ENCODE measurements at places on chromosomes 7 and 10. TPM values are rescaled to one million over a fixed set of nuclear protein-coding genes. Genes with fewer than 3 reads are reported as not detected.

SEMA3E gene
- 15.2 TPM for total RNA-seq

CYP26C1 gene
- total RNA-seq = 0.35 TPM

DNA sequence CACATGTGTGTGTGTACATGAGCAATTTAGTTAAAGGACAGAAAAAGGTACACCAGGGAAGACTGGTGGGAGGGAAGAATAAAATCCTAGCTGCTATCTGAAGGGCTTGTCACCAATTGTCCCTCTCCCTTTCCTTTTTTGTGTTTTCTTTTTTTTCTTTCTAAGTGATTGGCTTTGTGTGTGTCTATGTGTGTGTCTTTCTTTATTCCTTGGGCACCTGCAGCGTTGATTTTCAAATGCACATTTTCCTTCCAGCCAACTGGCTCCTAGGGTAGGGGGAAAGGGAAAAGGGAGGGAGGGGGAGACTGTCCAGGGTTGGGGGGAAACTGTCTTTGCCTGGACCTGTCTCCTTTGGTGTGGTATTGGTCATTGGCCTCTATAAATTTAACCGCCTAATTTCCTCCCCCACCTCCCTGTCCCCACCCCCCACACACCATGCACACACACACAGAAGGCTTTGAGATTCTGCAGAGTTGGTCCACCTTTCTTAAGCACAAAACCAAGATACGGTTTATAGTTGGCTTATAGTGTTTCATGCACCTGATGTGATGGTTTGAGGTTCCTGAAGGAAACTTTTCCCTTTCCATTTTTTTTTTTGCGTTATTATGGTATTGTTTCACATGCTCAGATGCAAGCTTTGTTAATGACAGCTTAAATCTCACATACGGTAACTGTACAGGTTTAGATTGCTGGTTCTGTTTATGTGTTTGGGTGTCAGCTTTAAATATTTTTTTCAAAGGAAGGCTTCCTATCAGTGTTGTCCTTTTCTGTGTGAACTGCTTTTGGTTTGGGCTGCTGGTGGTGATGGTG lies 2.6 kb downstream of the AUTS2 start:
- DNase-seq = no peak

NUTM2A gene
- total RNA-seq = 0.81 TPM

TFPI2 gene
- total RNA-seq = 19.8 TPM

DNA sequence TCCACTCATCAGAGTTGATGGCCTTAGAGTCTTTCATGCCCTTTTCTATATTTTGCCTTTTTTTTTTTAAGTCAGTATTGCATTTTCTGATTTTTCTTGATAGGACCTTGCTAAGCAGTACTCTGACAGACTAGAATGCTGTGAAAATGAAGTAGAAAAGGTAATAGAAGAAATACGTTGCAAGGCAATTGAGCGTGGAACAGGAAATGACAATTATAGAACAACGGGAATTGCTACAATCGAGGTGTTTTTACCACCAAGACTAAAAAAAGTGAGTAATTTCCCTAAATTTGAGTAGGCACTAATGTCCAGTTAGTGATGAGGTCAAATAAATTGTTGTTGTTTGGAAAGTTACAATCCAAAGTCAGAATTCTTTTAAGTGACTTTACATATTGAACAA lies 7.4 kb downstream of the NUB1 start:
- DNase-seq = no peak

CCL24 gene
- not detected for total RNA-seq

DNA sequence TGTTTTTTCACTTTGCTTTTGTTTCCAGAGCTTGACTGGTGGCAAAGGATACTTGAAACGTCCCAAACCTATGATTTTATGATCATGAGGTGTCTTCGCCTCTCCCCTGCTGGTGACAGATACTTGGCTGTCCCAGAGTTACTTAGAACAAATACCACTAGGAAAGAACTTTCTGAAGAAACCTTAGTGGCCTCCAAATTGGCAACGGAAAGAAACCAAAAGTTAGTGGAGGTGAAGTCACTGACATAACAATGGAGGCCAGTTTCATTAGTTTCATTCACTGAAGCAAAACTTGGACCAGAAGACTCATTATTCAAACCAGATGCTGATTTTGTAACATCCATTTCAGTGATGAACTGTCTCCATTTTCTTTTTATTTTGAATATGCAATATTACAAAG lies 68.6 kb downstream of the JAZF1 start:
- no peak for DNase-seq

DNA sequence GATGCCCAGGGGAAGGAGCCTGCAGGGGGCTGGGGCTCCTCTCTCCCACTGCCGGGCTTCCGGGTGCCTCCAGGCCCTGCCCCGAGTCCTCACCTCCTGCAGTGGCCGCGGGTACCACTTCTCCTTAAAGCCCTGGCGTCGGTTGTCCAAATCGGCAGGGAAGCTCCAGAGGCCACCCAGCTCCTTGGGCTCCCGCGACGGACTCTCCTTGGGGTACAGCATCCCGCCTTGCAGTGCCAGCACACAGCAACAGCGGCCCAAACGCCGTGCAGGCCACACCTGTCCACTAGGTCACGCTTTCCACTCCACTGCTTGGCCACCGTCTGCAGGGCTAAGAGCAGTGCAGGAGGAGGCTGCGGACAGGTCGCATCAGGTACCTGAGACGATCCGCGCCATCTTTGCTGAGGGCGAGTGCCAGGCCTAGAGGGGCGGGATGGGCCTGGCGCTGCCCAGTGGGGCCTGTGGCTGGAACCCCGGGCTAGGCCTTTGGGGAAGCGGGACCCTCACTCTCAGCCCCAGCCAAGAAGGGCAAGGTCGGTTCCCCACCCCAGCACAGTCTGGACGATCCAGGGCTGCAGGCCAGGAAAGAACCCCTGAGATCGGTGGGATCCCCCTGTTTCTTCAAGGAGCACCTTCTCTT lies 47.7 kb upstream of the ZNF479 start:
- DNase-seq = no peak

DNA sequence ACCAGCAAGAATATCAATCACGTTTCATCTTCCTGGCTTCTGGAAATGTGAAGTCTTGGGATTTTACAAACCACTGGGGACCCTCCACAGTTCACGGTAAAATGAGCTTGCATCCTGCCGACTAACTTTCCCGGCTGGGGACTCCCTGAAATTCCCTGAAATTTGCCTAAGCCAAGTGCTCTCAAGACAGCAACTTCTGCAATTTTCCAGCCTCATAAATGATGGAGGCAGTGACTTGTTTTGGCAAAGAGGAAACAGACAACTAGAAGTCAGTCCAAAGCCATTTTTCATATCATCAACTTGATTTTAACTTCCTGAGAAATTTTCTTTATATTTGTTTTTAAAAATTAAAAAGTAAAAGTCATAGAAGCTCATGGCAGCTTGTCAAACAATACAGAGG lies 212.3 kb downstream of the FANK1 start:
- DNase-seq = no peak

DNA sequence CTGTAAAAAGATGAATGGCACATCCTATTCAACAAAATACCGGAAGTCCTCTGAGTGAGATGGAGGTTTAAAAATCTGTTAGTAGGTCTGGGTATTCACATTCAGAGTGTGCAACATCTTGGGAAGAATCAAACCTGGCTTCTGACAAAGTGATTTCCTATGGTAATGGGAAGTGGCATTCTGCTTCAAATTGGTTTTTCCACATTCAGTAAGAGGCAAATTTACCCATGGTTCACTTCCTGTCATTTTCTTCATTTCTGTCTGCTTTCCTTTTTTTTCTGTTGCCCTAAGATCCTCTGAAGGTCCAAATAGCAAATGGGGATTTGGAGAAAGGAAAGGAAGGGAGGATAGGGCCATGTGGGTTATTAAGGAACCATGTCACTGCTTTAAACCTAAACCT lies 218.3 kb downstream of the DOCK4 start:
- DNase-seq = no peak

DNA sequence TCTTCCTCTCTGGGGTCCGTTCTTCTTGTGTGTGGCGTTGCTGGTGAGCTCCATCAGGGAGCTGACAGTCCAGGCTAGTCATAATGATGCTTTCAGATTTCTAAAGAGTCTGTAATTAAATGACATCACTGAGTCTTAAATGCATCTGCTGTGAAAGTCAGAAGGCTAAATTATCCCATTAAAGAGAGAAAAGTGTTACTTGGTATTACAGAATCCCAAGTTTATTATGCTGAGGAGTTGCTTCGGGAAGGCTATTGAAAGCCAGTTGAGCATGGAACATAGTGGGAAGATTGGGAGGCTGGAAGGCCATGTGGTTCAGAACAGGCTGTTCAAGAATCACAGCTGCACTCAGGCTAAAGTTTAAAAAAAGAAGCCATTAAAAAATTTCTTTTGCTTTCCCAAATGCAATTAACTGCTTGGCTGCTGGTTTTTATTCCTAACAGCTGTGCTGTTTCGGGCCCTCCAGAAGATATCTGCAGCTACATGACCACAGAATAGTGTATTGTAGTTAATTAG lies 342.6 kb upstream of the LRGUK start:
- DNase-seq = no peak

LEP gene
- total RNA-seq = not detected

CNNM1 gene
- total RNA-seq = 0.68 TPM

ASAH2 gene
- total RNA-seq = 0.41 TPM

- no peak for DNase-seq
Measured at GRCh38 chr7:46515844-46516590, 594.9 kb upstream of the IGFBP3 start.

GRCh38 chr7:45897042-45897690 lies 8.9 kb downstream of the IGFBP1 start:
- no peak for DNase-seq

DNA sequence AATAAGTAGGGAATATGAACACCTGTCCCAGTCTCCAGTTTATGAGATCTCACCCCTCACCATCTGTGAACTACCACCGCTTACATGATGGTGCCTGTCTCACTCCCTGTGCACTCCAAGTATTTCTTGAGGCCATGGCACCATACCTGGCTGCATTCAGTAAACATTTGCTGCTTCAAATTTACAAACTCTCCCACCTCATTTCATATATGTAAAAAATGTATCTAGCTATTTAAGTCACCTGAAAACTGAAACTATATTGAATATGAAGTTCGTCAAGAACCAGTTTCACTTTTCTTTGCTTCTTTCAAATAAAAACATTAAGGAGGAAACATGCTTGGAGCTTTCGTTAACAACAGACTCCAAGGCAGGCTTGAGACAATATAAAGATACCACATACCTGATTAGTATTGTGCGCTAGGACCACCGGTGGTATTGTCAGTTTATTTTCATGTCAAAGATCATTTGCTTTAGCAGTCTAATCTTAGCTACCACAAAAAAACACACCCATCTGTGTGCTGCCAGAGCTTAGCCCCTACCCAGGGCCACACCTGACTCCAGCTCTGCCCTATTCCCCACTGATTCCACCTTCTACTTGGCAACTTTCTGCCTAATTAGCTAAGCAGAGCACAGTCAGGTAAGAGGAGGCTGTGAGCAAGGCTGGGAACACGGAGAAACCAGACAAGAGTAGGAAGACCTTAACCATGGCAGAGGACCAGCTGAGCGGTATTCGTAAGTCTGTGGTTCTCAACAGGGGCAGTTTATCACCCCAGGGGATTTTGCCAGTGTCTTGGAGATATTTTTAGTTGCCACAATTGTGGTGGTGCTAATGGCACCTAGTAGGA lies 92.0 kb downstream of the ZFAND4 start:
- DNase-seq = no peak

GRCh38 chr7:52928591-52928990 lies 106.8 kb upstream of the POM121L12 start:
- DNase-seq = no peak

GRCh38 chr10:93488956-93489528 lies 6.9 kb upstream of the MYOF start:
- no peak for DNase-seq

TMEM130 gene
- 57.0 TPM for total RNA-seq

DNA sequence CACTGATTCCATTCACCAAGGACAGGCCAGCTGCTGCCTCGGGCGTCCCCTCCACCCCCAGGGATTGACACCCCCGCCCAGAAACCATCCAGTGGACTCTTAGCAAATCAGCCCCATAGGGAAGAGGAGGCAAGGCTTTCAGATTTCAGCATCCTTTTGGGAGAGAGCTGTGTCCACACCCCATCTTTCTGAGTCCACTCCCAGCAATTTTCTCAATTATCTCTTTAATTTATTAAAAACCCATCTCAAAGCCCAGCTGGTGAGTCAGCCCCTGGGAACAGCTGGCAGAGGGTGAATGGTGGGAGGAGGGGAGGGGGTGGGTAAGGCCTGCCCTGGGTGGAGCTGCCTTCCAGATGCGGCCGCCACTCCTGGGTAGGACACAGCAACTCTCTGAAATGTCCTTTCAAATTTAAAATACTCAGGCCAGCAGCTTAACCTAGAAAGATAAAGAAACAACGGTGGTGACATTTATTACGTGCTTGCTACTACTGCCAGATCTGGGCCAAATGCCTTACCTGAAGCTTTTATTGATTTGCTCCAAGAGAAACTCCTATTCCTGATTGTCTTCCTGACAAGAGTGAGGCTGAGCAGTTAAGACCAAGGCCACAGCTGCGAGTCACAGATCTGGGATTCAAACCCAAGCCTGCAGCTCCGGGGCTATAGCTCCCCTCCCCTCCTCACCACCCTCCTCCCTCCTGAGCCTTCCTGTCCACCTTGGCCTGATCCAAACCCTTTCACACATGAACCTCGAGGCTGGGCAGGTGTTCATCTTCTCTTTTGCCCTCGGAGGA lies 120.4 kb downstream of the RGS10 start:
- DNase-seq = no peak

- no peak for DNase-seq
Measured at GRCh38 chr7:51121931-51122425, 194.6 kb downstream of the COBL start.

- DNase-seq = no peak
Measured at GRCh38 chr10:95304463-95304862, 13.7 kb upstream of the PDLIM1 start.

Data from thoracic aorta (tissue), 2 donors.